AML-193 (cell line): ENCODE measurements at places on chromosomes 2 and 18.

DNA sequence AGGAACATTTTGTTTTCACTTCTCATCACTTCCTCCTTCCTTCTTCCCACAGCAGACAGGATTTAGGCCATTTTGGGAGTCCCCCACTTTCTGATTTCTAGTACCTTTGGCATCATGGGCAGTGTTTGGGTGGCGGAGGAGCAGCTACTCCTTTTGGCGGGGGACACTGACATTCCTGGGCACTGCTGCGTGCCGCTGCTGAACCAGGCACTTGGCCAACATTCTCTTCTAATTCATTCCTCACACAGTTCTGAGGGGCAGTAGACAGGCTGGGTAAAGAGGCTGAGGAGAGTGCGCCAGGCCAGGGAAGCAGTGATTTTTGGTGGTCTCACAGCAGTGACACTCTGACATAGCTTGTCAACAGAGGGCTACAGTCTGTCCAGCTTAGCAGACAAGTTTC is 270.2 kb downstream of the LOXHD1 start:
- DNase-seq = no peak

- no peak for DNase-seq
These were observed 51.4 kb downstream of the ITGAV start for GRCh38 chr2:186641132-186641806.

GRCh38 chr2:58304843-58305242 is 63.7 kb upstream of the FANCL start:
- DNase-seq = no peak

- no peak for DNase-seq
These were observed 22.7 kb downstream of the GDF7 start for GRCh38 chr2:20689428-20690264.

- no peak for DNase-seq
These were observed 112.5 kb downstream of the FAM210A start for GRCh38 chr18:13613591-13614501.

GRCh38 chr2:38213619-38214167 is 137.7 kb upstream of the CYP1B1 start:
- DNase-seq = no peak

DNA sequence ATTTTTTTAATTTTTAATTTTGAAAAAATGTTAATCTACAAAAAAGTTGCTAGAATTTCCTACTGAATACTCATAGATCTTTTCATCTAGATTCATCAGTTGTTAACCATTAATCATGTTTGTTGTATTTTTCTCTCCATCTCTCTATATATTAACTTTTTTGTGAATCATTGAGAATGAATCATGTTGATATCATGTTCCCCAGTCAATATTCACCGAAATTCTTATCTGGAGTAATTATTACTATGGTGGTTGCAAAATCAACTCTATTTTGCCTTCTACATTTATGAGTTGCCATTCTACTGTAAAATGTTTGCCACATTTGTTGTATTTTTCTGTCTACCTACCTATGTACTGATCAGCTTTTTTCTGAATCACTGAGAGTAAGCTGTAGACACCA is 154.0 kb downstream of the SPP2 start:
- no peak for DNase-seq

DNA sequence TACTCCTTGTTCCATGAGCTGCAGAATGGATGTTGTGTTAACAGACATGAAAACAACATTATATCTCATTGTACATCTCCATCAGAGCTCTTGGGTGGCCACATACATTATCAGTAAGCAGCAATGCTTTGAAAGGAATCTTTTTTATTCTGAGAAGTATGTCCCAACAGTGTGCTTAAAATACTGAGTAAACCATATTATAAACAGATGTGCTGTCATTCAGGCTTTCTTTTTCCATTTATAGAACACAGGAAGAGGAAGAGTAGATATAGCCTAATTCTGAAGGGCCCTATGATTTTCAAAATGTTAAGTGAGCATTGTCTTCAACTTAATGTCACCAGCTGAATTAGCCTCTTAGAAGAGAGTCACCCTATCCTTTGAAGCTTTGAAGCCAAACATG is 44.3 kb upstream of the CABYR start:
- DNase-seq = no peak

- no peak for DNase-seq
These were observed 274.7 kb downstream of the RNF144A start for GRCh38 chr2:7191932-7192331.

GRCh38 chr18:68942230-68942629 is 144.3 kb downstream of the CCDC102B start:
- no peak for DNase-seq

GRCh38 chr2:36740061-36740460 is 43.6 kb downstream of the VIT start:
- no peak for DNase-seq

GRCh38 chr2:201883606-201884369 is 77.5 kb downstream of the CDK15 start:
- no peak for DNase-seq

DNA sequence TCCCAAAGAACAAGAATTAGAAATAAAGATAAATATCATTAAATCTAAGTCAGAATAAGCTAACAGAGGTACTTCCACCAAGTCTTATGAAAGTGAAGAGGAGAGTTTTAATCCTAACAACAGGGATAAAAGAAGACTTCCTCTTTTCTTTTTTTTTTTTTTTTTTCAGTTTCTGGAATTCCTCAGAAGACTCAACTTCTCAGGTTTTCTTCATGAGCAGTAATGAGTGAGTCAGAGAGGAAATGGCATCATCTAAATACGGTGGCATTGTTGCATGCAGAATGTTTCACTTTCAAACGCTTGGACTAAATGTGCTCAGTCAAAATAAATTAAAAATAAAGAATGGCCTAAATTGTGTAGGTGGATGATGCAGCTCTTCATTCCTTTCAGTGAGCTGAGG is 45.6 kb upstream of the ARHGAP15 start:
- peak; percentile 43 for DNase-seq

DNA sequence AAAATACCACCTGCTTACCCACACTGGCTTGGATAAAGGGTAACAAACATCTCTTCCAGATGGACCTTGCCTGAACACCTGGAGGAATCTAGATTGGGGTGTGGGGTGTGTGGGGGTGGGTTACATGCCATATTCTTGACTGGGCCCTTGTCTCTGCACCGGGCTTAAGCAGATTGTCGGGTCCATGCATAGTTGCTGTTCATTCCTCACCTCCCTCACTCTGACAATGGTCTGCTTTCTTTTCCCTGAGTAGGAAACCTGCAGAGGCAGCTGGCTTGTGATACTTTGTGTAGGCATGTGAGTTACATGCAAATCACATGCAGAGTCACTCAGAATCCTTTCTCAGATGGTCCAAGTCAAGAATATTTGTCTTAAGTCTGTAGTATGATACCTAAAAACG is 112.8 kb upstream of the GLS start:
- DNase-seq = no peak

DNA sequence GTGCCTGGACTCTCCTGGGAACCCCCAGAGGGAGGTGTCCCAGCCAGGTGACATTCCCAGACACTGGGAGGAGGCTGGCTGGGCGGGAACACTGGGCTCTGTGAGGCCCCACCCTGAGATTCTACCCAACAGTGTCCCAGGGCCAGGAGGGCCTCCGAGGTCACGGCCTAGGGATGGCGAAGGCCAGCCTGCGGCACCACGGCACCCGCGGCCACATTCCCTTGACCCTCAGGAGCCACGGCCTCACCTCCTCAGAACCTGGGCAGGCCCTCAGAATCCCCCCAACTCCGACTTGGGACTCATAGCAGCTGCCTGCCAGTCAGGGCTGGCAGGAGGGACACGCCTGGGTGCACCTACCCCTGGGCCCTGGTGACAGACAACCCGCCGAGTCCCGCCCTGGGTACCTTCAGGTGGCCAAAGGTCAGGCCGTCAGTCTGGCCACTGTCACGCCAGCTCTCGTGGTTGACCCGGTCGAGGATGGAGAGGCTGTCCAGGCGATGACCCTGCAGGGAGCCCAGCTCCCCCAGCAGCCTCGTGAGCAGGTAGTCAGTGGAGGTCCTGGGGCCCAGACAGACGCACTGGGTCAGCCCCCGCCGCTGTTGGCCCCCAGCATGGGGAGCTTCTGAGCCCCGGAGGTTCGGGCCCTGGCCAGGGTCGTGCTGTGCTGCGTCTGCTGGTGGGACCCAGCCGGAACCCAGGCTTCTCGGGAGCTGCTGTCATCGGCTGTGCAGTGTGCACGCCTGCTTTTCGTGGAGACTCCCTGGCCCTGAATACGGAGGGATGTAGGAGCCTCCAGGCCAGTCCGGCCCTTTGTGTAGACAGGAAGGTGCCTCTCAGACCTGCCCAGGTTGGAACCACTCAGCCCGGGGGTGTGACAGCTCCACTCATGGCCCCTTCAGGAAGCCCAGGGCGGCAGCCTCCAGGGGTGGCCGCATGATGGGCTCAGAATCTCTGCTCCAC is 6.1 kb downstream of the MAB21L4 start:
- no peak for DNase-seq

DNA sequence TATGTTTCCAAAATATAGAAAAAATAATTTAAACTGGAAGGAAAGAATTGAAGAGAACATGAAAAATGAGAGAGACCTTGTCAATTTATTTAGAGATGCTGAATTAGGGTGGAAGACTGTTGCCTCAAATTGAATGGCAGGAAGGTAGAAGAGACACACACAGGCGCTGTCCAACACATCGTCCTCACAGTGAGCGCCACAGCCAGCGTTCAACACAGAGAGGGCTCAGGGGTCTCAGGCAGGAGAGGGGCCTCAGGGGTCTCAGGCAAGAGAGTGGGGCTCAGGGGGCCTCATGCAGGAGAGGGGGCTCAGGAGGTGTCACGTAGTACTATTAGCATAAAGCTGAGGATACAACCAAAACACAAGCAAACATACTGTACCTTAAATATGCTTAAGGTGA is 65.7 kb downstream of the TMEM18 start:
- DNase-seq = no peak

DNA sequence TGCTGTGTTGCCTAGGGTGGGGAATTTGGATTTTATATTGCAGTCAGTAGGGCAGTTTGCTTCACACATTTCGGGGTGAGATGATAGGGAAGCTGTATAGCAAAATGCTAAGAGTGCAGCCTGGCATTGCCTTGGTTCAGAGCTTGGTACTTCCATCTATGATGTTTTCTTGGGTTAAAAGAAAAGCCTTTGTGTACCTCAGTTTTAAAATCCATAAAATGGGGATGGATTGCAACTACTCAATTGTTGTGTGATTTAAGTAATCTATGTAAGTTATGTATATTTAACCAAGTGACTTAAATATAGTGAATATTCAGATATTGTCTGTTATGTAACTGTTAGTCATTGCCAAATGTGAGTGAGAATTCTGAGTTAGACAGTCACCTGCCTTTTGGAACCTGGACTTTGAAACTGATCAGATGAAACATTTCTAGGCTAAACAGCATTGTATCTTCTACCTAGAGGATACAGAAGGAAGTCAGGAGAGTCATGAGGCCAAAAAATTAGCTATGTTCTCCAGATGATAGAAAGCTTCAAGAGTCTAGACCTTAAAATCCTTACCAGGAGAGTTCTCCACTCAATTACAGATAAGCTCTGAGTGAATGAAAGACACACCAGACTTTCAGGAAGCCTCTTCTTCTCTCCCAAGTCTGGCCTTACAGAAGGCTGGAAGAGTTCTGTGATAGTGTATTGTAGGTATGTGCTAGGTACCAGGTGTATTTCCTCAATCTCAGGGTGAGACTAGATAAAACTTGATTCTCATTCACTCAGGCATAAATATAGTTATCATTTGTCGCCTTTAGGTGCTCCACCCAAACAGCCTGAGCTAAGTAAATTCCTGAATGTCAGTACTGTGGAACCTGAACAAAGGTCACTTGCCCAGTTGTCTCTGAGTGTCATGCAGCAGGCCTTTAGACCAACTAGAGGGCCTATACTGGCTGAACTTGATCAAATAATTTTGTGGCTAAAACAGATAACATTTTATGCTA is 7.5 kb downstream of the RIOK3 start:
- no peak for DNase-seq

- DNase-seq = no peak
These were observed 684 bp upstream of the ZCCHC2 start for GRCh38 chr18:62522178-62522503.

DNA sequence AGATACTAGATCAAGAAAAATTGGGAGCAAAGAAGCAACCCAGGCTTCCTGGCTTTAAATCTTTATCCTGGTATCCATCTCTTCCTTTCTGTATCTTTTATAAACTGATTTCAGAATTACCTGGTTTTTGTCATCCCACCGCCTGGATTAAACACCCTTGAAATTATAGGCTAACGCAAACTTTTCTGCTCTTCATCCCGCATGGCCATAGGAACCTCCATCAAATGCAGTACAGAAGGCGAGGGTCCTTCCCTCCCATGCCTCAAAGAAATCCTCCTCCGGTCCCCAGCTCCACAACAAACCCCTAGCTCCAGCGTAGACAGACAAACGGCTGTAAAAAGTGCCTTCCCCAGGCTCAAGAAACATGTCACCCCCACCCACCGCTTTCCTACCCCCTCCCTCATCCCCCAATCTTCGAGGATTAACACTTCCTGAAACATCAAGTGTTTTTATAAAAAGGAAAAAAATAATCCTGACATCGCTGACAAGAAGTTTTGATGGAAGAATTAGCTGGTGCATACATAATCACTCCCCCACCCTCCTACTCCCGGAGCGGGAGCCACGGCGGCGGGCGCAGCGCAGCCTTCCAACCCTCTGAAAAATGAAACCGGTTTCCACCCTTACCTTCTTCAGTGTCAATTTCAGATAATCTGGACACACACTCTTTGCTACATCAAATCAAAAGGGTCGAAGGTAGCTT is 7.6 kb downstream of the DLX1 start:
- no peak for DNase-seq

- no peak for DNase-seq
These were observed 1334.8 kb upstream of the CELF4 start for GRCh38 chr18:38900445-38900844.
